ENCODE measurements at places on chromosomes 6 and 20.

GRCh38 chr20:31991339-31991705 lies 18.9 kb upstream of the CCM2L start:
- no peak for DNase-seq

DNA sequence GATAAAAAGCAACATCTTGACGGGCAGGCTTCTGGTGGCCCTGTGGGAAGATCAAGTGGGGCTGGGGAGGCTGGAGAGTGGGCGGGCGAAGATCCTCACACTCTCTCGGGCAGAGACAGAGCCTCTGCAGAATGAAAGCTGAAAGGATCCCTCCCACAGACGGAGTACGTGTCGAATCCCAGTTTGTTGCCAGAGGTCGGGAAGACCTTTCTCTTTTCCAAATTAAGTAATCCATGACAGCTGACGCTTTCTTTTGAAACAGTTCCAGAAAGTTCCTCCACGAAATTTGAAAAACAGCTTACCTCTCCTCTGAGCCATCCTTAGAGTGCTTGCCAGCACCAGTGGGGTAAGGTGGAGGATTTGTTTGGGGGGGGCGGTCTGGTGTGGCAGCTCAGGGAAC lies 155.6 kb upstream of the SMLR1 start:
- no peak for DNase-seq

- no peak for DNase-seq
Observed at GRCh38 chr20:64091770-64092169, 7.6 kb upstream of the LKAAEAR1 start.

DNA sequence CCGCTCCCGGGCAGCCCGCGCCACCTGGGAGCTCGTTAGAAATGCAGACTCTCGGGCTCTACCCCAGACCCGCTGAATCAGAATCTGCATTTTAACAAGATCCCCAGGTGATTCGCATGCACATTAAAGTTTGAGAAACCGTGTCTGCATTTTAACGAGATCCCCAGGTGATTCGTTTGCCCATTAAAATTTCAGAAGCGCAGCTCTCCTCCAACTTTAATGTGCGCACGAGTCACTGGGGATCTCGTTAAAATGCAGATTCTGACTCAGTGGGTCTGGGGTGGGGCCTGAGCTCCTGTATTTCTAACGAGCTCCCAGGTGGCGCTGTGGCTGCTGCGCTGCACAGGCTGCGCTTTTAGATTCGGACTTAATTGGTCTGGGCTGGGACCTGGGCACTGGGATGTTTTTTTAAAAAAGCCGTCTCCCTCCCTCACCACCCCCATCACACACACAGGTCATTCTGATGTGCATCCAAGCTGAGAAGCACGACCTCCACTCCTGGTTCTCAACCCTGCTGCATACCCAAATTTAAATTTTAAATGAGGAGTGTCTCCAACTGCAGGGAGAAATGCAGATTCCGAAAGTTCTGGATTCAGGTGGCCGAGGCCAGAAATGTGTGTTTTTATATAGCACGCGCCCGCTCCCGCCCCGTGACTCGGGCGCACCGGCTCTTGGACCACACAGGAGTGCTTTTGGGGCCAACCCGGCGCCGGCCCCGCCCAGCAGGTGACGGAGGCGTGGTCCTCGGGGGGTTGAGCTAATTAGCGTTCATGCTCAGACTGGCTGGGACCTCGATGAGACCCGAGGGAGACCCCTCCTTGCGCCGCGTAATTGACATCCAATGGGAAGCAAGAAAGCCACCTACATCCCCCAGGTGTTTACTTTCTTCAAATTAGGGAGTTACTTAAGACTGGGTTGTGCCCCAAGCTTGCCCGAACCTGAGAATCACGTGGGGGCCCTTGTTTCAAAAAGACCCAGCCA lies 85.8 kb downstream of the ZFP64 start:
- peak; percentile 79 for DNase-seq

- DNase-seq, result peak; percentile 98
Observed at GRCh38 chr20:47191074-47191673, 165.3 kb downstream of the ZMYND8 start.
